Aorta (tissue), 5 donors: ENCODE measurements at places on chromosomes 12 and 14. TPM values are rescaled to one million over a fixed set of nuclear protein-coding genes. Genes with fewer than 3 reads are reported as not detected.

The PIWIL1 gene
- polyA plus RNA-seq, result not detected

The C1QL4 gene
- polyA plus RNA-seq, result not detected

The DHRS4L2 gene
- 44.3 TPM for polyA plus RNA-seq

The ERP29 gene
- 91.4 TPM for polyA plus RNA-seq

The WIF1 gene
- not detected for polyA plus RNA-seq

The WNT1 gene
- not detected for polyA plus RNA-seq

The LTBP2 gene
- 40.4 TPM for polyA plus RNA-seq

The FOXN4 gene
- not detected for polyA plus RNA-seq

The KRT4 gene
- 4.6 TPM for polyA plus RNA-seq

The ARHGEF25 gene
- 253 TPM for polyA plus RNA-seq

The RAD9B gene
- not detected for polyA plus RNA-seq

The IFT81 gene
- 7.9 TPM for polyA plus RNA-seq

The HDAC7 gene
- 17.0 TPM for polyA plus RNA-seq
